ENCODE measurements at places on chromosomes 2 and 18. TPM values are rescaled to one million over a fixed set of nuclear protein-coding genes. Genes with fewer than 3 reads are reported as not detected.

GRCh38 chr2:240970104-240970503 lies 28.3 kb upstream of the SNED1 start:
- H3K27me3 ChIP-seq = no peaks in the 10 kb centered on the region
- peaks cover 2% of the 10 kb centered on the region for H3K4me1 ChIP-seq
- H3K27ac ChIP-seq = no peak overlapping the region
- H3K36me3 ChIP-seq = no peaks in the 10 kb centered on the region

ACTG2 gene
- total RNA-seq = not detected

DNA sequence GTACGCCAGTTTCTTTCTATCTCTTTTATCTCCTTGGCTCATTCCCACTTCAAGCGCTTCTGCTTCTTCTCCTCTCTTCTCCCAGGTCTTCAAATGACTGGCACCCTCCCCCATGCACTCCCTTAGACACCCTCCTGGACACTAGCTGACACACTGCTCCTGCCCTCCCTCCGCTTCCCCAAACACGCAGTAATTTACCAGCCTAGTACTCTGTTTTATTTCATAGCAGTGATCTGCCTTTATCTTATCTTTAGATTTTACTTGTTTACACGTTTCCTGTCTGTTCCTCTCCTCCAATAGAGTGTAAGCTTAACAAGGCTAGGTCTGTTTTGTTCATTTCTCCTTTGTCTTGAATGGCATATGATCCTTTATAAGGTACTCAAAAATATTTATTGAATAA lies 93.9 kb downstream of the SCN3A start:
- no peak for DNase-seq
- H3K27me3 ChIP-seq = no peaks in the 10 kb centered on the region
- H3K27ac ChIP-seq = no peak overlapping the region

GRCh38 chr2:170155723-170156253 lies 22.2 kb upstream of the MYO3B start:
- H3K4me3 ChIP-seq = no peak overlapping the region
- no peaks in the 10 kb centered on the region for H3K4me1 ChIP-seq
- H3K27ac ChIP-seq = no peak overlapping the region
- no peak for DNase-seq
- H3K36me3 ChIP-seq = no peaks in the 10 kb centered on the region

DNA sequence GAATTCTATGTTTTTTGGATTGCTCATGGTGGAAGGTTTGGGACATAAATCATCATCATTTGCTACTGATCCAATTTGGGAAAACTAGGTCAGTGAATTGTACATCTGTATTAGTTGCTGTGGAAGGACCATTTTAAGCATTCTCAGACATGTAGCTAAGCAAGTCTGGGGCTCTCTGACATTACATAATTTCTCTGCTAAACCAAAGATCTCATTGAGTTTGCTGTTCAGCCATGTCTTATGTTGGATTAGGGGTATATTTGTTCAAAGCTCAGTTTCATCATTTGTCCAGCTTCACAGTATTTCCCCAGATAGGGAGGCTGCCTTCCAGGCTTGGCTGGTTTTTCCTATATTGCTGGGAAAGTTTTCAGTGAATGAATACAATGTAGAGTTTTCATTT lies 399.7 kb downstream of the MTX2 start:
- no peak overlapping the region for H3K4me3 ChIP-seq
- no peak overlapping the region for H3K27ac ChIP-seq
- peaks cover 2% of the 10 kb centered on the region for H3K27me3 ChIP-seq

DNA sequence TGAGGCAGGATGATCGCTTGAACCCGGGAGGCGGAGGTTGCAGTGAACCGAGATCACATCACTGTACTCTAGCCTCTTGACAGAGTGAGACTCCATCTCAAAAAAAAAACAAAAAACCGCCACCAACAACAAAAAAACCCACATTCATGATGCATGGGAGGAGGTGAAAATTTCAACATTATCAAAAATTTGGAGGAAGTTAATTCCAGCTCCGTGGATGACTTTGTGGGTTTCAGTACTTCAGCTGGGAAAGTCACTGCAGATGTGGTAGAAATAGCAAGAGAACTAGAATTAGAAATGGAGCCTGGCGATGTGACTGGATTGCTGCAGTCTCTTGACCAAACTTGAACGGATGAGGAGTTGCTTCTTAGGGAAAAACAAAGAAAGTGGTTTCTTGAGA lies 74.3 kb downstream of the PRKCE start:
- DNase-seq = no peak
- H3K4me3 ChIP-seq = no peak overlapping the region
- no peaks in the 10 kb centered on the region for H3K36me3 ChIP-seq
- H3K27me3 ChIP-seq = no peaks in the 10 kb centered on the region
- H3K27ac ChIP-seq = no peak overlapping the region

GRCh38 chr2:101986376-101986775 lies 5.4 kb upstream of the IL1R2 start:
- H3K36me3 ChIP-seq = no peaks in the 10 kb centered on the region
- H3K4me3 ChIP-seq = no peak overlapping the region
- DNase-seq = no peak
- peaks cover 84% of the 10 kb centered on the region for H3K4me1 ChIP-seq
- H3K27me3 ChIP-seq = peaks cover 30% of the 10 kb centered on the region

GRCh38 chr2:133086176-133086575 lies 416.2 kb upstream of the LYPD1 start:
- H3K36me3 ChIP-seq = no peaks in the 10 kb centered on the region
- no peak overlapping the region for H3K27ac ChIP-seq
- H3K27me3 ChIP-seq = no peaks in the 10 kb centered on the region
- no peak overlapping the region for H3K4me3 ChIP-seq
- no peak for DNase-seq
- H3K4me1 ChIP-seq = no peaks in the 10 kb centered on the region

RFX8 gene
- not detected for total RNA-seq

- H3K27ac ChIP-seq = no peak overlapping the region
- H3K36me3 ChIP-seq = no peaks in the 10 kb centered on the region
- H3K4me3 ChIP-seq = no peak overlapping the region
- no peaks in the 10 kb centered on the region for H3K27me3 ChIP-seq
Measured at GRCh38 chr2:48939232-48939631, 183.7 kb upstream of the LHCGR start.

DNA sequence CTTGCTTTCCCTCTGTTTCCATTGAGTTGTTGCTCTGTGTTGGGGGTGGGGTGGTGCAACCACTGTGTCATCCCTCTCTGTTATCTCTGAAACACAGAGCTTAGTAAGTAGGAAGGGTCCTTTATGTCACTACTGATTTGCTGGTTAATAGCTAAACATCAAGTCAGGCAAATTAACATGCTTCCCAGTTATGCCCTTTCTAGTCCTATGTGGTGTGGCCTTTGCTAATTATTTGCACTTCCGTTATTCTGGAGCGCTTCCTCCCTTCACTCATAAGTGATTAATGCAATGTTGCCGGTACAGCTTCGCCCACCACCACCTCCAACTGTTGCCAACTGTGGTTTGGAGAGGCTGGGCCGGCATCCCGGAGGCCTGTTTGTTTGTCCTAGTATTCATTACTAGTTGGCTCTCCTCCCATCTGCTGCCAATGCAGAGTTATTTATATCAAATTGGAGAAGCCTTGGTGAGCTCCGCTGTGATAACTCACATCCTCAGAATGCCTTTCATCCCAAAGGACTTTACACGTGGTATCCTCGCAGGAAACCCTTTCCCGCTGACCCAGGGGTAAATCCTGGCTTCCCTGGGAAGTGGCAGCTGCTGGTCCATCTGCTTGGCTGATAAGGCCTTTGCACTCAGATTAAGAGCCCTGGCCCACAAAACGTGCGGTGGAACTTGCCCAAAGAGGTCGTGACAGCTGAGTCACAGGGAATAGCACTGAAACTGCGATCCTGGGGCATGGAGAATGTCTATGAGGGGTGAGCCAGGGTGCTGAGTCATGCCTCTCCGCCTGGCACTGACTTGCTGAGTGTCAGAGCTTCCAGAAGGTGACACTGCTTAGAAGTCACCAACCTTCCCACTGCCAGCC lies 72.0 kb upstream of the ZCCHC2 start:
- H3K36me3 ChIP-seq = no peaks in the 10 kb centered on the region
- no peak overlapping the region for H3K27ac ChIP-seq
- H3K27me3 ChIP-seq = no peaks in the 10 kb centered on the region
- no peak for DNase-seq
- no peak overlapping the region for H3K4me3 ChIP-seq
- H3K4me1 ChIP-seq = no peaks in the 10 kb centered on the region

- H3K27ac ChIP-seq = no peak overlapping the region
- no peak for DNase-seq
- no peak overlapping the region for H3K4me3 ChIP-seq
- H3K36me3 ChIP-seq = peaks cover 56% of the 10 kb centered on the region
- H3K4me1 ChIP-seq = no peaks in the 10 kb centered on the region
Measured at GRCh38 chr2:61520261-61520660, 17.9 kb downstream of the XPO1 start.

DNA sequence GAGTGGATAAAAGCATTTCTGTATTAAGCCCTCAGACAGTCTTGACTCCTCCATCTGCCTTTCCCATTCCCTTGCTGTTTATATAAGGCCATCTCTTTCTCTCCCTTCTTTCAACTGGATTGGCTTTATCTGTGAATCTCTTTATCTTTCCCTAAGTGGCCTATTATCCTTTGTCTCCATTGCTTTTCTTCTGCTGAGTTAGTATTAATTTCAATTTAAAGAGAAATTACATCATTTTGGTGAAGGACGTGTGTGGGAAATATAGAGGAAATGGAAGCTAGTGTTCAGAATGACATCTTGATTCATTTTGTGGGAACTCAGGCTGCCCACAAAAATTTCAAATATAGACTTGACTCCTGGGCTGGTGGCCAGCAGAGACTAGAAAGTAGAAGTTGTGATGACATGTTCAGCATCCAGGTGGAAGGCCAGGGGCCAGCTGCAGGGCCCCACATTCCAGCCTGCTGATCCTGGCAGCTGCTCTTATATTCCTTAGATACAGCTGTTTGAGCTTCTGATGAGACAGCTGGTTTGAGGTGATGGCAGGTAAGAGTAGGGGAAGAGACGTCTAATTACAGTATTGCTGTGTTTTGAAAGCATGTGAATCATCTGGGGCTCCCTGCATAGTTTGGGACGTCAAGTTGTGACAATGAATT lies 52.3 kb downstream of the DIS3L2 start:
- H3K27me3 ChIP-seq = no peaks in the 10 kb centered on the region
- H3K4me1 ChIP-seq = no peaks in the 10 kb centered on the region
- no peak overlapping the region for H3K27ac ChIP-seq
- peaks cover 19% of the 10 kb centered on the region for H3K36me3 ChIP-seq
- H3K4me3 ChIP-seq = no peak overlapping the region

GRCh38 chr2:88053934-88054781 lies 1.4 kb downstream of the KRCC1 start:
- peaks cover 16% of the 10 kb centered on the region for H3K4me1 ChIP-seq
- peak overlapping the region; percentile 65 for H3K4me3 ChIP-seq
- H3K27ac ChIP-seq = peak overlapping the region; percentile 87
- peaks cover 1% of the 10 kb centered on the region for H3K36me3 ChIP-seq
- no peaks in the 10 kb centered on the region for H3K27me3 ChIP-seq

DNA sequence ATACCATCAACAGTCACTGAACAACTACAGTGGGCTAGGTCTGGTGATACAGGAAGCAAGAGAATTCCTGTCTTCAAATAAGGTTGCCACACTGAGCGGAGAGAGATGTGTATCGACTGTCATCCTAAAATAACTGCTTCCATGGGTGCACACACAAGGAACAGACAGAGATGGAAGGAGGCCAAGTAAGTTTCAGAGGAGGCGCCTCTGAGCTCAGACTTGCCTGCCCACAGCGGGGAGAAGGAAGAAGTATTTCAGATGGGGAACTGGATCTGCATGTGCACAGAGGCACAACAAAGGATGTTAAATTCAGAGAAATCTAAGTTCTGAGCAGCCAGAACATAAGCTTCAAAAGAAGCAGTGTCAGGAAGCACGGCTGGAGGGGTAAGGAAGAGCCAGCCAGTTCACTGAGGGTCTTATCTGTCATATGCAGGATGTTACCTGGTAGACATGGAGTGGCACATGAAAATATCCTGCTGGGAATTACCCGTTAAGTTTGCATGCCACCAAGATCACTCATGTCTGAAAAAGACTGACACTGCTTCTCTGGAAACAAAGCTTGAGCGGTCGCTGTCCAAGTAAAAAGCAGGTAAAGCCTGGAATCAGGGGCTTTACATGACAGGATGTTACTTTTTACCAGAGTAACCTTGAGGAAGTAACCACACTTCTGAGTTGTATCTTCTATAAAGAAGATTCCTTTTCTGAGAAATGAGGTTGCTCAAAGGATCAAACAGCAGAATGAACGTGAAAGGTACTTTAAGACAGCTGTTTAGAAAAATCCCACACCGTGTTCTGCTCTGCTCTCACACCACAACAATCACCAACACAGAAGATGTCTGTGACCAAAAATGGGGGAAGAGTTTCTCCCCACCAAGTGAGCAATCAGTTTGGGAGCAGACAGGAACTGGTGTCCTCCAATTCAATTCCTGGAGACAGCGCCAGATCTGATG lies 260.2 kb downstream of the NBAS start:
- H3K4me3 ChIP-seq = no peak overlapping the region
- no peaks in the 10 kb centered on the region for H3K4me1 ChIP-seq
- peak; percentile 11 for DNase-seq
- H3K27ac ChIP-seq = no peak overlapping the region

CDH19 gene
- not detected for total RNA-seq

- H3K27ac ChIP-seq = no peak overlapping the region
- H3K27me3 ChIP-seq = no peaks in the 10 kb centered on the region
Measured at GRCh38 chr2:48131539-48132270, 225.4 kb upstream of the FBXO11 start.

GRCh38 chr2:237875256-237876060 lies 16.0 kb downstream of the RAMP1 start:
- DNase-seq = peak; percentile 7
- no peaks in the 10 kb centered on the region for H3K36me3 ChIP-seq
- no peak overlapping the region for H3K27ac ChIP-seq
- H3K4me1 ChIP-seq = peaks cover 18% of the 10 kb centered on the region
- no peak overlapping the region for H3K4me3 ChIP-seq

- H3K4me3 ChIP-seq = no peak overlapping the region
- DNase-seq = no peak
- H3K4me1 ChIP-seq = no peaks in the 10 kb centered on the region
- no peak overlapping the region for H3K27ac ChIP-seq
- H3K36me3 ChIP-seq = no peaks in the 10 kb centered on the region
Measured at GRCh38 chr2:170307555-170308351, 129.8 kb downstream of the MYO3B start.
